Cortex of kidney (tissue), 1 donor: ENCODE measurements at places on chromosomes 11 and 22.

DNA sequence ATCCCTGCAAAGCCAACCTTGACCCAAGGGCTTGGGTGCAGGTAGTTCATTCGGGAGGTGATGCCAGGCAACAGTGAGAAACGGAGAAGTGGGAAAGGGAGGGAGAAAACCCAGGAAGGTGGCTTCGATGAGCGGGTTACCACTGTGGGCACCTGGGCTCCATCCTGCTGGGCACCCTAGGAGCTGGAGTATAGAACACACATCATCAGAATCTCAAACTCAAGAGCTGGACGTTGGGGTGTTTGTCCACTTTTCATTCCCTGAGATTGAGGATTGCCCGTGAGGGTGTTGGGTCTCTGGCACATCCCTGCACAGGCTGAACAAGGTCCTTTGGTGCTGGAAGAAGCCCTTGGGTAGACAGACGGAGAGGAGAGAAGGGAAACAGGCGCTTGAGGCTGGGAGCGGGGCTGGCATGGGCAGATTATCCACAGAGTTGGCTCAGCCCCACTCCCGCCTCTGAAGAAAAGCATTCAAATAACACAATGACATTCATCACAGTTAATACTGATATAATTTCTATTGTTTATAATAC lies 70.4 kb downstream of the LRRC32 start:
- DNase-seq, result no peak

- DNase-seq, result no peak
Measured at GRCh38 chr22:47200273-47201051, 438.0 kb downstream of the TBC1D22A start.

DNA sequence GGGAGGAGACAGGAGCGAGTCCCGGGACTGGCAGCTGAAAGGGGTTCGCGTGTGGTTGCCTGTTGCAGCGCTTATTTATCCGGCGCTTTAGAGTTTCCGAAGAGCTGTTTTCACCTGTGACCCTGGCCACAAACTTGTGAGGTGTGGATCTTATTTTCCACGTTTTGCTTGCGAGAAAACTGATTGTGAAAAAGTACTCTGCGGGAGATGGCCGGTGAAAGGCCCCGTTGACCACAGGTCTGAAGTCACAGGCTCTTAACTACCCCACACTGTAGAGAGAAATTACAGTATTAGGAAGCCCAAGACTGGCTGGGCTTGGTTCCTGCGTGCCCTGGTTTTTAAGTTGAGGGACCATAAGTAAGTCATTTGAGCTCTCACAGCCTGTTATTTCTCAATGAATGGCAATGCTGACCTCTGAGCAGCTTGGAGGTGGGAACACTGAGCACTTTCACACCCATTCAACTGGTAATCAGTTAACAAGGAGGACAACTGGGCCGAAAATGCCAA lies 379 bp upstream of the RAB38 start:
- DNase-seq, result no peak

DNA sequence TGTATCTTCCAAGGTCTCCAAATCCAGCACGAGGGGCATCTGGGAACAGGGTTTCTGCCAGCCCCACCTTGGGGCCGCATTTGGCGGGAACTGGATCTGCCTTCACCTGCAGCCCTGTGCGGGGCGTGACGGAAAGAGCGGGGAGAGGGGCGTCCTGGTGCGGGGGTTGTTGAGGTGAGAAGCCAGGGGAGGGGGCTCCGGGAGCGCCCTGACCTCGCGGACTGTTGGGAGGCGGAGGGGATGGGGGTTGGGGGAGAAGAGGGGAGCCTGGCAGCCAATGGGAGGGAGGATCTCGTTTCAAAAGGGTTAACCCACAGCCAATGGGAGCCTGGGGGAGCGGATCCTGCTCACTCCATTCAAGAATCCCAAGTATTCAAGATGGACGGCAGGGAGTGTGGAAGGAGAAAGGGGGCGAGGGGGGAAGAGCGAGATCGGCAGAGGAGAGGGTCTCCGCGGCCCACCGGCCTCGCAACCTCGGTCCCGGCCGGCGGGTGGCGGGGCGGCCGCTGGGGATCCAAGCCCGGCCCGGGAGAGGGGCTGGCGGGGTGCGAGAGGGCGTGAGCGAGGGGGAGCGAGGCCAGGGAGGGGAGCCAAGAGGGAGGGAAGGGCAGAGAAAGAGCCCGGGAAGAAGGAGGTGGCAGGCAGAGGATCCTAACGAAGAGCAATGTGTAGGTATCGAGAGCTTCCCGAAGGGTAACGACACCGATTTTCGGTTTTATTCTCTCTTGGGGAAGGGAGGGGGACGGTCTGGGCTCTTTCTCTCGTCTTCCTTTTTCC lies 11.5 kb downstream of the YPEL4 start:
- DNase-seq, result no peak

GRCh38 chr11:60360621-60361020 lies 17.7 kb upstream of the MS4A7 start:
- DNase-seq, result no peak

DNA sequence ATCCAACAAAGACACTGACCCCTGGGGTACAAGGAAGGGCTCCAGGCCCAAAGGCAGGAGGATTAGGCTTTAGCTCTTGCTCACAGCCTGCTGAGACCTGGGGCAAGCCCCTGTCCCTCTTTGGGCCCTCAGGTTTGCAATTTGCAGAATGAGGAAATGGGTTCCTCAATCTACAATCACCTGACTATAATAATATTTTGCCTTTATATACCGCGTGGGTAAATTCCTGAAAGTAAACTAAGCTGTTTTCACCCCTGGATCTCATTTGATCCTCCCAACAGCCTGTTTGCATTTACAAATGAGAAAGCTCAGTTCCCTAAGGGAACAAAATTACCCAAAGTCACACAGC lies 797 bp downstream of the STARD10 start:
- DNase-seq, result no peak

DNA sequence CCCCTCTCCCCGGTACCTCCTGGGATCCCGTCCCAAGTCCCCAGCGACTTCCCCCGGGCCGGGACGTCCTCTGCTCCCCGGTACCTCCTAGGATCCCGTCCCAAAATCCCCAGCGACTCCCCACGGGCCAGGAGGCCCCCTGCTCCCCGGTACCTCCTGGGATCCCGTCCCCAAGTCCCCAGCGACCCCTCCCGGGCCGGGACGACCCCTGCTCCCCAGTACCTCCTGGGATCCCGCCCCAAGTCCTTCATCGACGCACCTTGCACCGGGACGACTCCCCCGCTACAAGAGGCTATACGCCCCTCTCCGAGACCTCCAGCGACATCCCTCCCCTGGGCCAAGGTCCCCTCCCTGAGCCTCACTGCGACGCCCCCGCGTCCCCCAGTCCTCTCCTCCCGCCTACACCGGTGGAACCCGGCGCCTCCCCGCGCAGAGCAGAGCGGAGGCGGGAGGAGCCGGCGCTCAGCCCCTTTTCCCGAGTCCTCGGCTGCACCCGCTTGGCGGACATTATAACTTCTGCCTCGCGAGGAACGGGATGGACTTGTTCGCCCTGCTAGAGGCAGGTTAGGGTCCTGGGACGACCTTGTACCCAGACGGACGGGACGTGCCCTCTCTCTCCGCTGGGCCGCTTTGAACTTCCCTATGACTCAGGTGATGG lies 912 bp downstream of the KREMEN1 start:
- DNase-seq, result no peak

GRCh38 chr11:120326228-120326627 lies 1.1 kb downstream of the TLCD5 start:
- DNase-seq, result no peak

GRCh38 chr11:117745346-117745745 lies 51.7 kb downstream of the DSCAML1 start:
- DNase-seq, result no peak

GRCh38 chr22:43550672-43551071 lies 138.9 kb downstream of the MPPED1 start:
- no peak for DNase-seq

DNA sequence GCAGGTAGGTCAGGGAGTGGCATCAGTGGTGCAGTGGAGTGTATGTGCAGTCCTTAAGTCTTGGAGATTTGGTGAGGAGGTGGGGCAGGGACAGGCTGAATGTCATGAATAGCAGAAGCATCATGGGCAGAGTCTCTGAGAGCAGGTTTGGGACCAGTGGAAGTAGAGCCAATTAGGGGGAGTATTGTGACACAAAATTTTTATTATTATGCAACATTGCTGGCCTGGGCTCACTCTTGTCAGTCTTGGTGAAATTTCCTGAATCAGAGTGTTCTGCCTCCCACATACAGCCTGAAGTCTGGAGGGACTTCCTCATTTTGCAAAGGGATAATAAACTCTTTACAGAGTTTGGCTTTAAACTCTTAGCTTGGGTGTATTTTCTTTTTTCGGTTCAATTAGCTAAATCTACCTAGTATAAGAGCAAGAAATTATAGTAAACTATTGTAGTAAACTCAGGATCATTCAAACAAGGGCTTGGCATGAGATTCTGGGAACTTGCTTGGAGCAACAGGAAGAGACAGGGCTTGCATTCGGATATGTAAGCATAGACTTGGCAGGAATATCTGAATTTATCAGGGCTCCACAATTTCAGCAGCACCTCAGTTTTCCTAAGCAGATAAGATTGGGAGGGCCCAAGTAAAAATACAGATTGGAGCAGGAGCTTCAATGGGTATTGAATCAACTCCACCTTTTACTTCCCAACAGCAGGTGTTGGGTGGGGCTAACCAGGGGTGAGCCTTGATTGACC lies 67.7 kb downstream of the FDX1 start:
- no peak for DNase-seq

DNA sequence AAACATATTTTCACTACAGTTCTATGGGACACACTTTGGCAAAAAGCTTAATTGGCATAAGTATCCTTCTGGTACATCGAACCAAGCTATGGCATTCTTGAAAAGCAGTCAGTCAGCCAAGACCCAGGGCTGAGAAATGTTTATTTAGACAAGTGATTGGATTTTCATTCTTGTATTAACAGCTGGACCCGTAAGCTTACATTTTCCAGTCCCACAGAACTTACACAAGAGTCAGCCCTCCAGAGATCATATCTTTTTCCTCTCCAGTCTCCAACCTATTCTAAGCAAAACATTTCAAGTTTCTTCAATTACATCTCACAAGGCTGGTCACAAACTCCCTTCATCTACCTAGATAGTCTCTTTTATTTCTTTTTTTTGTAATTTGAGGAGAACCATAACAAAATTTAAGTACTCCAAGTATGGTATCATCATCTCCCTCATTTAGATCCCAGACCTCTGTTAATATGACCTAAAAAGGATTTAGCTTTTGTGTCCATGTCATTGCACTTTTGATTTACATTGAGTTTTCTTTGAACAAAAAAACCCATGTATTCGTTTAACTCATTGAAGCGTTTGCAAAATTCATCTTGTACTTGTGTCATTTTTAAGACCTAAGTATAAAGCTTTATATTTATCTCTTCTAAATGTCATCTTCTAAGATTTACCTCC lies 67.9 kb upstream of the GRK3 start:
- DNase-seq, result no peak

DNA sequence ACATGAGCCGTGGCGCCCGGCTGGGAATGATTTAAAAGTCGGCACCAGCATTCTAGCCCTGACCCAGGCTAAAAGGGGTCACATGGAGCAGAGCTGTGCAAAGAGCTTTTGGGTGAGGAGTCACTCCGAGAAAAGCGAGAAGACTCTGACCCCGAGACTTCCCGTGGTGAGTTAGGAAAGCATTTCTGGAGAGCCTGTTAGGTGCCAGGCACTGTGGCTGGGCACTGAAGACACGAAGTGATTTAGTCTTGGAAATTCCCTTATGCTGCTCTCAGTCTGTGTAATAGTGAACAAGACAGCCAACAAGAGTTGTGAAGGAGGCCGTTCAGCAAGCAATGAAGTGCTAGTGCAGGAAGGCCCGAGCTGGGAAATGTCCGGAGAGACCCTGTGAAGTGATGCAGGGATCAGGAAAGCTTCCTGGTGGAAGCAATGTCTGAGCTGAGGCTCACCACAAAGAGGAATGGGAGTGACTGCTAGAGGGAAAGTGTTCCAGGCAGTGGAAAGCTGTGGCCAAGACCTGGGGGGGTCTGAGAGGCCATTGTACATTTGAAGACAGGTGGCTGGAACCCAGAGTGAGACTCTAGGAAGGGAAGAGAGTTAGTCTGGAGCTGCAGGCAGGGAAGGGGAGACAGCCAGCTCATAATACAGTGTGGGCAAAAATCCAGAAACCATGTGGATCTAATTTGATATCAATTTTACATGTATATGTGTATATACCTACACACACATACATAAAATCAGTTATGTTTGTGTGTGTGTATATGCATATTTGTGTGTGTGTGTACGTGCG lies 31.6 kb downstream of the MARK2 start:
- no peak for DNase-seq

GRCh38 chr11:71139516-71140205 lies 112.7 kb downstream of the SHANK2 start:
- no peak for DNase-seq

DNA sequence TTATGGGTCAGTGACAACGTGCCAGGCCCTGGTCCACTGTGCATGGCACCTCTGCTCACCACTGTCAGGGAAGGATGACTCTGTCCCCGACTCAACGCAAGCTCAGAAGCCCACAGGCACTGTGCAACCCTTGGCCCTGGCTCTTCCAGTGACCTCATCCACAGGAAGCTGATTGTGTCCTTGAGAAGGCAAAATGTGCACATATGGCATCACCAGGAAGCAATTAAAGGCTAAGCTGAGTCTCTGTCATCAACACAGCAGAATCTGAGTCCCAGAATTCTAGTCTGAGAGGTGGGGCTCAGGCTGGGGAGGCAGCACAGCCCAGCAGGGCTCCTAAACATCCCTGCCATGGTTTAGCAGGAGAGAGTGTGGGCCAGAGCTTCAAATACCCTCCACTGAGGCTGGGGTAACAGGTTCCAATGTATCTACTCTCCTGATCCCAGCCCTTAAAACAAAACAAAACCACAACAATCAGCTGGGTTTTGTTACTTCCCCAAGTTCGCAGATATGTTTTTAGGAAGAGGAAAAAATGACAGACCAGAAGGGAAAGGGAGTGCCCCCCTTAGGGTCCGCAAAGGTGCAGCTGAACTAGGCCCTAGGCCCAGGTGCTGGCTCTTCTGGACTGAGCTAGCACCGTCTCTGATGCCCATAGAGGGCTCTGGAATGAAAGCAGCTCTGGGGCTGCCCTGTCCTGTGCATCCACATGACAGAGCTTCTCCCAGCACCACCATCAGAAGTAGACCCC lies 33.5 kb upstream of the GNAZ start:
- DNase-seq, result no peak

DNA sequence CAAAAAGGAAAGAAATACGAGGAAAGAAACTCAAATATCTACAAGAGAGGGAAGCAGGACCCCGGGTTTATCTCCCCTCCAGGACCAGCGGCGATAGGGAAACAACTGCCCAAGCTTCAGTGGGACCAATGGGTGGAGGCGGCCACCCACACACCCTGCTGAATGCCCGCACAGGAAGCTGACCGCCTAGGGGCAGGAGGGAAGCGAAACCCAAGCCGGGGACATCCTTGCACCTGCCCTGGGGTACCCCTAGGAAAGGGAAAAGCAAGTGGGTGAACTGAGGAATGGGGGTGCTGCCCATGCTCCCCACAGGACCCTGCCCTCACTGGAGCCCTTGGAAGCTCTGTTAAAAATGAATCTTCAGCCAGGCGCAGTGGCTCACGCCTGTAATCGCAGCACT lies 27.6 kb upstream of the HMOX1 start:
- no peak for DNase-seq

GRCh38 chr22:37760152-37760551 lies 47.6 kb upstream of the GCAT start:
- no peak for DNase-seq

- no peak for DNase-seq
Measured at GRCh38 chr11:12258451-12258850, 118.9 kb upstream of the PARVA start.
